ENCODE measurements at places on chromosomes 1 and 21.

- peak; percentile 59 for DNase-seq
These were observed 15.7 kb upstream of the LUZP1 start for GRCh38 chr1:23184212-23184934.

- no peak for DNase-seq
These were observed 910 bp downstream of the LCE3A start for GRCh38 chr1:152621993-152622392.

- no peak for DNase-seq
These were observed 115.9 kb downstream of the HUNK start for GRCh38 chr21:31988492-31989290.

- DNase-seq: no peak
These were observed 5.3 kb downstream of the ANKRD65 start for GRCh38 chr1:1415751-1416150.

DNA sequence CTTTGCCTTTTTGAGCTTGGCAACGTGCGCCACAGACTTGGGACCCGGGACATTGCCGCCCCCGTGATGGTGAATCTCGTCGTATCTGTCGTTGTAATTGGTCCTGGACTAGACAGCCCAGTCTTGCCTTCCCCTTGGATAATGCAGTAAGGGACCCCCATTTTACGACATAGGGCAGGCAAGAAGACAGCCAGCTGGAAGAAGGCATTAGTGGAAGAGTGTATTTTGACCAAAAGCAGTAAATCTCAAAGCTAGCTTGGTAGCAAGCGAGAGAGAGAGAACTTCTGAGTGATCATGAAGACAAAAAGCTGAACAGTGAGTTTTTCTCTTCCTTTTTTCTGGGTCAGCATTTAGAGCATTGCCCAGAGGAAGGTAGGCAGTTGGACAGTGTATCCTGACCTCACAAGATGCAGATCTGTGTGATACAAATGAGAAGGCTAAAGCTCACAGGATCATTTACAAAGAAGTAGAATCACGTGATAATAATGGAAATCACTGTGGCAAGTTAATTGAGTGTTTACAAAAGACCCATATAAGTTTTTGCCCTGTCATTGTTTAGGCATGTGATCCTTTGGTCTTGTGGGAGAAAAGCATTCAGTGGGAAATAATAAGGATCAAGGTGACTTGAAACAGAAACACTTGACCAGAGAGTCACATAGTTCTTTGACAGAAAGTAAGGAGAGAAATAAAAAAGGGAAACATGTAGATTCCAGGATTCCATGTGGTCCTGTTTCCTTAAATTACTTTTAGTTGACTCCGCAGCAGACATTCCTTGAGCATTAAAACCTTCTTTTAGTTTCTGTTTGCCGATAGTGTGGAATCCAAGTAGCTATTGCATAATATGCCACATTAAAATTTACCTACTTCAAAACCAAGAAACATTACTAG lies 66.3 kb downstream of the CNST start:
- peak; percentile 86 for DNase-seq
